Globus pallidus (tissue), 1 donor: ENCODE measurements at places on chromosomes 3 and 15.

- no peak for DNase-seq
Observed at GRCh38 chr15:62625429-62626033, 417.0 kb upstream of the TPM1 start.

- DNase-seq, result no peak
Observed at GRCh38 chr15:39596358-39597051, 15.6 kb downstream of the THBS1 start.

GRCh38 chr3:136545664-136546268 lies 206.4 kb downstream of the STAG1 start:
- peak; percentile 64 for DNase-seq

DNA sequence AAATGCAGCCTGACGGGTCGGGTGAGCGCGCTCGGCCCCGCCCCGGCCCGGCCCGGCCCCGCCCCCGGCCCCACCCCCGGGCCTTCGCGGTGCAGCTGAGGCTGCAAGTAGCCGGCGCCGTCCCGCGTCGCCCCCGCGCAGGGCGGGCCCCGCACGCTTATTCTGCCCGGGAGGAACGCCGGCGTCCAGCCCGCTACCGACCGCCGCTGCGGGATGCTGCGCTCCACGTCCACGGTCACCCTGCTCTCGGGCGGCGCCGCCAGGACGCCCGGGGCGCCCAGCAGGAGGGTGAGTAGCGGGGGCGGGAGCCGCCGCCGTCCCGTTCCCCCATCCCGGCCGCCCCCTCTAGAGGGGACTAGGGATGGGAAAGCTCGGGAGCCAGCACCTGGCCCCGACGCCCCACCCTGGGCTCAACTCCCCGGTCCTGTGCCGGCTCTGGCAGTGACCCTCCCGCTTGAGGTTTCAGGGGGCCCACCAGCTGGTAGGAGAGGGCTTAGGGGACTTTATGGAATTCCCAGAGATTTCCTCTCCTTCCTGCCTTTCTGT lies at the start of gene MYZAP:
TSS of gene MYZAP (plus strand) at position 83 of the 546 bp plus-strand sequence. CDS start at position 214, 131 bp downstream.
- peak; percentile 19 for DNase-seq

GRCh38 chr3:44427683-44428082 lies 49.8 kb downstream of the ZNF445 start:
- DNase-seq, result no peak

DNA sequence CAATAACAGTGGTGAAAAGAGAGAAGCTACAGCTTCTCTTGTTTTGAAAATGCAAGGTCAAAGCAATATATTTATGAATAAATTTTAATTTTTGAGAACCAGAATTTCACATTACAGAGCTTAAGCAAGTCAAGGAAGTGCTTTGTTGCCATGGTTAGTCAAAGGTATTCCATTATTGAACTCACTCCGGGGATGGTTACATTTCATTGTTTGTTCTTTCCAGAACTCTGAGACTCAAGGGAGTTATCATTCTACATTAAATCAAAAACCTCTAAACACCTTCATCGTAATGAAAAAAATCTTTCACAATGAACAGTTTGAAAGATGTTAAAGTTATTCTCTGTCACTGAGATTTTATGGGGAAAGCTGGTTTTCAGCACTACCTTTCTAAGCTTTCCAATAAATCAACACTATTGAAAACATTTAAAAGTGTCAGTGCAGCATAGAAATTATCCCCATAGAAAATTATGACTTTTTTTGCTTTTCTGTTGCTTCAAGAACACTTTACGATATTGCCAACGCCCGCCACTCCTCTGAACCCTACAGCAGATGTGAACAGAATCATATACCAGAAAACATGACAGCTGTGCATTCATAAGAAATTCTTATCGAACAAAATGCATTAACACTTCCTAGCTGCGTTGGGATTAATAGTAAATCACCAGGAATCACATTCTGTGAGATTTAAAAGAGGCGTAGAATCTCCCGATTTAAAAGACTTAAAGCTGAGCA lies 83.0 kb downstream of the OTOL1 start:
- DNase-seq, result no peak

- DNase-seq, result no peak
Observed at GRCh38 chr3:160828880-160829279, 72.8 kb downstream of the PPM1L start.

- no peak for DNase-seq
Observed at GRCh38 chr3:82145742-82146141, 384.3 kb upstream of the GBE1 start.

DNA sequence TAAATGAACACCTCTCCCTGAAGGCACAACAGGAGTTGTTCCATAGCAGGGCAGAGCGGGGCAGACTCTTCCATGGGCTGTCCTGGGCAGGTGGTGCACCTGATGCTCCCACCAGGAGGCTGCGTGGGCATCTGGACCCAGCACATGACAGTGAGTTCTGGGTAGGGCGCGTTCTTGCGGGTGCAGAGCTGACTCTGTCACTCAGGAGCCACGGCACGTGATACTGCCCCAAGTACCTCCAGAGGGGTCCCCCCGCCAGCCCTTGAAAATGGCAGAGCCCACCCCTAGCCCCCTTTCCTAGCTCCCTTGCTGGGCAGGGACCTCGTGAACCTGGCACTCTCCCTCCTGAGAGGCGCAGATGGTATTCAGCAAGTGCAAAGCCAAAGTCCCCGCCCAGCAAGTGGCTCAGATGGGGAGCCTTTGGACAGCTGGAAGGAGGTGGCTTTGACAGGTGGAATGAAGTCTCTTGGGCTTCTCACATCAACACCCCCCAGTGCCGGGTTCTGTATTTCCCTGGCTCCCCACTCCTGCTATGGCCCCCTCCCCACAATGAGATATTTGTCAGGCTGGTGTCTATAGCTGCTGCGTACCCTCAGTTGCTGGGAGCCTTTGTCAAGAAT lies 172.1 kb downstream of the TBC1D2B start:
- no peak for DNase-seq

GRCh38 chr3:34626699-34627098 lies 828.3 kb downstream of the PDCD6IP start:
- DNase-seq, result no peak

GRCh38 chr3:102332205-102332604 lies 102.6 kb upstream of the ZPLD1 start:
- DNase-seq, result no peak

DNA sequence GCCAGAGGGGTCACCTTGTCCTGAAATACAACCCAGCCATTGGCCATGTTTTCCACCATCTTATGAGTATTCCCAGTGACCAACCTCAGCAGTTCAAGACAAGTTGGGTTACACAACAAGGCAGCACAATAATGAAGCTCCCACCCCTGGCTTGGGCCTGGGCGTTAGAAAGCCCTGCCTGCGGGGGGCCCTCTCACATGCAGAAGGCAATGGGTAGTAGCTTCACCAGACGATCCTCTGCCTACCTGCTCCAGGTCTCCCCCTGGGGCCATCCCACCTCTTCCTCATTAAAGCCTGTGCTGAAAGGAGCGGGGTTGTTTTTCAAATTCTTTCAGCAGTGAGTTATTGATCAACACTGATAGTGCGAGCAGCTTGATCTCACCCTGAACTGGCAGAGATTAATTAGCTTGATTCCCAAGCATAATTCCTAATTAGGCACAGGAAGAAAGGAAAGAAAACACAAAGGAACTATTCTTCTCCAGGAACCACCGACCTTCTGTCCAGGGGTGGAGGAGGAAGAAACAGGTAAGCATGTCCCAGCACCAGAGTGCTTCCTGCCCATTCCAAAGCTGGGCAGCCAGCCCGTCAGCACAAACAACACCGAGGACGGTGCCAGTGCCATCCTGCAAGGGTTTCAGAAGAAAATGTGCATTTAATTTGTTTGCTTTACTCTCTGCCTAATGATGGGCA lies 79.7 kb upstream of the CGNL1 start:
- DNase-seq, result no peak

GRCh38 chr3:20743553-20744321 lies 557.7 kb upstream of the SGO1 start:
- no peak for DNase-seq

GRCh38 chr3:46209746-46210470 lies 1.8 kb upstream of the CCR1 start:
- DNase-seq, result no peak

- no peak for DNase-seq
Observed at GRCh38 chr15:65494076-65494475, 23.4 kb downstream of the DPP8 start.

DNA sequence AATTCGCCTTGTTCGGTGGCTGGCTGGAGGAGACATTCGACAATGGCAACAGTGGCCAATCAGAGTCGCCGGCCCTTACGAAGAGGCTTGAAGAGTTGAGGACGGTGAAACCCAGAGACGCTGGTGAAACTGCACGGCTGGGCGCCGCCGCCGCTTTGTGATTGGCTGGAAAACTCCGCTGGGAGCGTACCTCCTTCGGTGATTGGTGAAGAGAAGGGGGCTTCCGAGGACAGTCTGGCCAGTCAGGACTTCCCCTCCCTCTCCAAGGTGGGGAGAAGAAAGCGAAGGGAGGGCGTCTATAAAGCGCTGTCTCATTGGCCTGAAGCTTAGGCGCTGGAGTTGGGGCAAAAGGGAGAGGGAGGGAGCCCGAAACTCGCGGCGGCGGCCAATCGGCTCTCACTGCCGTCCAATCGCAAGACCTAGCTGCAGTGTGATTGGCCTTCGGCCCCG lies 554 bp upstream of the GSK3B start:
- DNase-seq, result peak; percentile 100

GRCh38 chr3:178709051-178709450 lies 172.8 kb downstream of the KCNMB2 start:
- no peak for DNase-seq

DNA sequence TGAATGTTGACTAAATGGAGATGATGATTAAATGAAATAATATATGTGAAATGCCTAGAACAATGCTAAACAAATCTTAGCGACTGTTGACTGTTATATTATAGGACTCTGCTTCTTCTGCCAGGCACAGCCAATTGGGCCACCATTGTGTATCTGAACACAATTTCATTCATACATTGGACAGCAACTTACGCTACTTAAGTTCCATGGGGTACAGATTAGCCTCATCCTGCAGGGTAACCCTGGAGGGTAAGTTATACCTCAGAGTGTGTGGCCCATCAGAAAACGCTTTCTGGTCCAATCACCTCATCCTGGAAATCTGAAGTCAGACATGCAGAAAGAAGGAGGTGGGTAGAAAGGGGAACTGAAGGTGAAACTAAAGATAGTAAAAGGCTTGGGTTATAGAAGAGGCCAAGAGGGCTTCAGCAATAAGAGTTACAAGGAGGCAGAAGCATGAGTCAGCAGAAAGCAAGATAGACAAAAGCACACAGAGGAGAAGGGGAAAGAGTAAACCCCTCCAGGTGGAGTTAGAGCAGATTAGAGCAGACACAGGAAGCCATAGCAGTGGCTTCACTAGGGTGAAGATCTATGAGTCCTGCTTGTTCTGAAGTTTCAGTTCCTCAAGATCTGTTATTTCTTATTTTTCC lies 119.3 kb upstream of the SLC24A5 start:
- peak; percentile 11 for DNase-seq

DNA sequence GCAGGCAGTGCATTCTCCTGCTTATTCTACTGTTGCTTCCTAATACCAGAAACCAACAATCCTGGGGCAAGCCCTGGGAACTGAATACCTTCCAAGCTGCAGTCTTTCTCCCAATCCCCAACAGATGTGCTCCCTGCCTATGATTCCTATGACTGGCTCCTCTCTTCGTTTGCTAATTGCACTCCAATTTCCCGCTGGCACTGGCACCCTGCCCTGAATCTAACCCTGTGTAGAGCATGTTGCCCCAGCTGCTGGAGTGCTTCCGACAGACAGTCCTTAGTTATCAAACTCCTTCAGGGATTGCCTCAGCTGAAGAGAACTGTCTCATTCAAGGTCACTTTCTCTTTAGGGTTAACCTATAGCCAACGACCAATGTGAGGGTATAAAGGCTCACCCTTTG lies 214.1 kb downstream of the NECTIN3 start:
- no peak for DNase-seq

DNA sequence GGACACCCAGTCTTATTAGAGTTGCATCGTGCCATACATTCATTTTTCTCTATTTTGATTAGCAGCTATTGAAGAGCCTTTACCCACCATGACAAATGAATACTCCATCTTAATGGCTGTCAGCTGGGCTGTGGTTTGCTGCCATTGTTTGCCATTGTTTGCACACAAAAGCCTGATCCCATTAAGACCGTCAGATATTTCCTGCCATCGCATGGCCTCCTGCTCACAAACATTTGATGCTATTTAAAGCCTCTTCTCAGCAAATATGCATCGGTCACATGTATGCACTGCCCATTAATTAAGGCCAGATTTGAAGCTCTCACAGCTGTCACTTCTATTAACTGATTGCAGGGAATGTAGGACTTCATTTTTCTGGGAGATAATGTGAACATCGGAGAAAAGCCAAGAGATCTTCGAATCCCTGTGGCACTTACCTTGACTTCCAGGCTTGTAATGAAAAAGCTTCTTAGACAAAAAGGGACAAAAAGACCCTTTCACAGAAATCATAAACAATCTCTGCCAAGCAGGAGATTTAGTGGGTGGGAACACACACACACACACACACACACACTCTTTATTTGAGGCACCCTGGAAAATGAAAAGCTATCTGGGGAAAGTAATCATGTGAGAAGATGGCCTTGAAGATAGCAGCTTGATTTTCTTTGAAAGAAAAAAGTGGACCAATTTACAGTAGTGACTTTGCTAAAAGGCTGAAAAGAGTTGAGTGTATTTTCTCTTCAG lies 175.4 kb upstream of the NR2E3 start:
- DNase-seq, result no peak

- no peak for DNase-seq
Observed at GRCh38 chr3:71232175-71232679, 351.3 kb downstream of the FOXP1 start.

DNA sequence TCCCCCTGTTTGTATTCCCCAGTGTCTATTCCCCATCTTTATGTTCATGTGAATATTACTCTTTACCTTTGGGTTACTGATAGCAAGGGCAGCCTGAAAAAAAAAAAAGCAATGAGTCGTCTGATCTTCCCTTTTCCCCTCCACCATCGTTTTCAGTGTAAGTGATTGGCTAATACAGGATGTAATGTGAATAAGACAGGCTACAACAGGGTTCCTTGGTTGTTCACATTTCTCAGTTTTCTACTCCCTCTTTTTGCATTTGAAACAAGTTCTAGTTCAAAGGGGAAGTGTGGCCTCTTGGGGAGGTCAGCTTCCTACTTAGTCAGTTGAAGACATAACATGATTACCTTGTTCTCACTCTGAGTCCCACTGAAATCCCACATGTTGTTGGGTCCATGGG lies 278.0 kb upstream of the TRIM42 start:
- DNase-seq, result peak; percentile 13

DNA sequence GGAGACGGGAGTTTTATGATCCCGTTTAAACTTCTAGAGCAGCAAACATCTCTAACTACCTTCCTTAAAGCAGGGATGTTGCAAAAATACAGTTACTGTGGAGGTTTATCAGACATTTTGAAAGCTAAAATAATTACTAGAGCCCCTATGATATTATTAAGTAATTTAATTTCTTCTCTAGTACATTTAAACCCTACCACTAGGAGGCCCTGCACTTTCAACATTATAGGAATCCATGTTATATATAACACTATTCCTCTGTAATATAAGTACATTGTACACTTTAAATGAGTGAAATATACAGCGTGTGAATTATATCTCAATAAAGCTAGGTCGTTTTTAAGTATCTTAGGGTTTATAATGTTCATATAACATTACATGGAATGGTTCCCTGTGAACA lies 11.5 kb downstream of the SETMAR start:
- DNase-seq, result no peak

GRCh38 chr15:27438403-27439375 lies 467.7 kb downstream of the GABRG3 start:
- no peak for DNase-seq

- DNase-seq, result no peak
Observed at GRCh38 chr3:13193320-13194284, 120.4 kb upstream of the IQSEC1 start.

GRCh38 chr15:52733088-52733487 lies 53.9 kb upstream of the ATOSA start:
- no peak for DNase-seq
